ENCODE measurements at places on chromosomes 7 and 10.
A peak's percentile ranks its signal among the peaks of the same experiment; 100 is the strongest.

- no peak for DNase-seq
Observed at GRCh38 chr10:101033276-101033675, 2.2 kb downstream of the SFXN3 start.

GRCh38 chr7:128271942-128272481, 30.9 kb downstream of the LEP start:
- DNase-seq = peak; percentile 29

- no peak for DNase-seq
Observed at GRCh38 chr10:29355411-29355991, 66.6 kb downstream of the LYZL1 start.

DNA sequence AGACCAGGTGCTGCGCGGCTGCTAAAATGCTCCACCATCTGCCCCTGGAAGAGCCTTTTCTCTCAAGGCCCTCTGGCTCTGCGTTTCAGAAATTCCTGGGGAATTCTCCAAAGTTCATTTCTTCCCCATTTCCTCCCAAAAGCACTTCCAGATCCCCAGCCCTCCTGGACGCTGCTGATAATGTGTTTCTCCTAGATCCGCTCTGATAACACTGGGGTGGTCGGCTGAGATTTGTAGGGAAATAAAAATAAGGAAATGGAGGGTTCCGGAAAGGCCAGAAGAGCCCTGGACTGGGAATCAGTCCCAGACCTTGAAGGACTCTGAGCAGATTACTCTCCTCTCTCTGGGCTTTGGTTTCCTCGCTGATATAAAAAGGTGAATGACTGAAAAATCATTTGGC, 28.1 kb downstream of the COL13A1 start:
- DNase-seq = no peak

- no peak for DNase-seq
Observed at GRCh38 chr10:93299195-93299594, 182.9 kb downstream of the MYOF start.

- no peak for DNase-seq
Observed at GRCh38 chr7:138710536-138711385, 9.6 kb upstream of the SVOPL start.
